Activated T-cell treated with anti-CD3 and anti-CD28 coated beads, Interleukin-2, amount 50 U/mL, for 72 hours (primary cell): ENCODE measurements at places on chromosomes 5 and 9. TPM values are rescaled to one million over a fixed set of nuclear protein-coding genes. Genes with fewer than 3 reads are reported as not detected.

- no peak overlapping the region for H3K4me3 ChIP-seq
- H3K4me1 ChIP-seq: peaks cover 8% of the 10 kb centered on the region
- H3K36me3 ChIP-seq: no peaks in the 10 kb centered on the region
- peaks cover 86% of the 10 kb centered on the region for H3K27me3 ChIP-seq
- DNase-seq: no peak
Observed at GRCh38 chr5:159450417-159450816, 120.1 kb upstream of the IL12B start.

DNA sequence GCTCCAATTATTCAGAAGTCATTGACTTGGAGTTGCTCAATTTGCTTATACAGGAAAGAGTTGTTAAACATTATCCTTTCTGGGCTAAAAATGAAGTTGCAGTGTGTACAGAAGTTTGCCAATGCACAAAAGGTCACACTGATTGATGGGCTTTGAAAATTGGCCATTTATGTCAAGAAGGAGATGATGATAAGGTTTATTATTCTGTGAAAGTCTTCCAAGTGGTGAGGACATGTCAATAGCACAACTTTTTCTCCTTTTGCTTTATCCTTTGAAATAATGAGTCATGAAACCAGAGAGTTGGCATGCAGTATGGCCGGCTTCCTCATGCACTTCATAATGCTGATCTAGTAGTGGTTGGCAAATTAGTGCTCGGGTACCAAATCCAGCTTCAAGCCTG, 848.5 kb upstream of the WWC1 start:
- no peaks in the 10 kb centered on the region for H3K27me3 ChIP-seq
- no peak for DNase-seq

DNA sequence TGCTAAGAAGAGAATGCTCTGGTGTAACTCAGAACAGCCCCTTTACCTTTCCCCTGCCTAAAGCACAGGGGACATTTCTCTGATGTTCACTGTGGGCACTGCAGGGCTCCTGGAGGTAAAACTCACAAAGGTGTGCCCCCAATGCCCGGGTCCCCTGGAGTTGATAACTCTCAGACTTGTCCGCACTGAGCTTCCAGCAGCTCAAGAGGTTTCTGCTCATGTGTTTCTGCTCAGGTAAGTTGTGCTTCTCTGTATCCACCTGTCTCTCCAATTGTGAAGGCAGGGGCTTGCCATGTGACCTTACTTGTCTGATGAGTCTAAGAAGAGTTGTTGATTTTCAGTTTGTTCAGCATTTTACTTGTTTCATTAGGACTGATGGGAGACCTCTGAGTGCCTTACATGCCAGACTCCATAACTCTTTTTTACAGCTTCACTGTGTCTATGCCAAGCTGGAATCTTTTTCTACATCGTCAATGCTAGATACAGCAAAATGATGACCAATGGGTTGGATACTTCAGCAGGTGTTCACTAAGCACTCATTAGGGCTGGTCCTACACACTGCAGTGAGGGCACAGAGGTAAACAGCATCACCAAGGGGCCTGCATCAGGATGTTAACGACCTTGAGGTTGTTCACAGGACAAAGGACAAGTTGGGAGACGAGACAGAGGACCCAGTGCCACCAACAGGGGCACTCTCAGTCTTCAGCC, 56.4 kb downstream of the MRPL36 start:
- no peak overlapping the region for H3K4me3 ChIP-seq
- peaks cover 18% of the 10 kb centered on the region for H3K27me3 ChIP-seq
- DNase-seq: no peak
- H3K36me3 ChIP-seq: peaks cover 7% of the 10 kb centered on the region
- H3K4me1 ChIP-seq: no peaks in the 10 kb centered on the region

GRCh38 chr5:132363431-132364112, 5.9 kb upstream of the SLC22A5 start:
- peak; percentile 37 for DNase-seq
- no peaks in the 10 kb centered on the region for H3K36me3 ChIP-seq
- no peaks in the 10 kb centered on the region for H3K27me3 ChIP-seq
- H3K27ac ChIP-seq: no peak overlapping the region
- H3K4me1 ChIP-seq: peaks cover 7% of the 10 kb centered on the region

- no peaks in the 10 kb centered on the region for H3K27me3 ChIP-seq
- H3K4me3 ChIP-seq: peak within 1 kb of the TSS; percentile 94
- peaks cover 1% of the 10 kb centered on the region for H3K36me3 ChIP-seq
- peak; percentile 93 for DNase-seq
Observed at GRCh38 chr9:129802833-129803675, at the start of gene TOR1B. Gene TOR1B (plus strand): TSS chr9:129803184. CDS start chr9:129803213, 29 bp downstream.

DNA sequence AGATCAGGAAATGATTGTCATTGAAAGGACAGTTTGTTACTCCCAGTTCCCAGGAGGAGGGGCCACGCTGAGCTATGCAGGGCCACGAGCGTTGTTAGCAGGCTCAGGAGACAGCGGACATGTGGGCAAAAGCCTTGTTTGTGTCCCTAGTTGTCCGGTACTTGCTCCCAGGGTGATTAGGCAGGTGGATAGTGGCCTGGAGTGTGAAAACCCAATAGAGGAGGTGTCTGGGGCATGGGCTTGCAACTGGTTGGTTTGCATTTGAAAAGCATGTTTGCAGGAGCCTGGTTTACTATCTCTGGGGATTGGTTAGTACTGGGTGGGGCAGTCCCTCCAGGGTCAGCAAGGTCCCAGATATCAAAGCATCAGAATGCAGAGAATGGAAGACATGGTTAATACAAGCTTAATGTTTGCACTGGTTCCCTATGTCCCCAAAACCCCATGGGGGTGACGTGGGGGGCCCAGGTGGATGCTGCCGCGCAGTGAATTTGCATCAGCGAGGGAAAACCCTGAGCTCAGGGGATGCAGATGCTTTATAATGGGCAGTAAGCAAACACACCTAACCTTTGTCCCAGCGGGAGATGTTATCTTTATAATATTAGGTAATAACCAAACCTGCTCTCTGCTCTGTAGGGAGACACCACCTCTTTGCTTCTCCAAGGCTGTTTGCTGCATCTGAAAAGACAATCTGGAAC, 39.7 kb downstream of the ROPN1L start:
- no peaks in the 10 kb centered on the region for H3K4me1 ChIP-seq
- H3K27me3 ChIP-seq: no peaks in the 10 kb centered on the region
- H3K4me3 ChIP-seq: no peak overlapping the region
- DNase-seq: no peak
- no peak overlapping the region for H3K27ac ChIP-seq
- H3K36me3 ChIP-seq: no peaks in the 10 kb centered on the region

GRCh38 chr9:87029905-87030304, 82.6 kb upstream of the GAS1 start:
- no peak for DNase-seq
- H3K4me3 ChIP-seq: no peak overlapping the region
- no peaks in the 10 kb centered on the region for H3K36me3 ChIP-seq
- no peaks in the 10 kb centered on the region for H3K4me1 ChIP-seq
- no peak overlapping the region for H3K27ac ChIP-seq

- H3K36me3 ChIP-seq: no peaks in the 10 kb centered on the region
- no peaks in the 10 kb centered on the region for H3K27me3 ChIP-seq
- no peak for DNase-seq
- H3K4me3 ChIP-seq: peak overlapping the region; percentile 95
Observed at GRCh38 chr9:132942541-132943182, 1.8 kb downstream of the TSC1 start.

DNA sequence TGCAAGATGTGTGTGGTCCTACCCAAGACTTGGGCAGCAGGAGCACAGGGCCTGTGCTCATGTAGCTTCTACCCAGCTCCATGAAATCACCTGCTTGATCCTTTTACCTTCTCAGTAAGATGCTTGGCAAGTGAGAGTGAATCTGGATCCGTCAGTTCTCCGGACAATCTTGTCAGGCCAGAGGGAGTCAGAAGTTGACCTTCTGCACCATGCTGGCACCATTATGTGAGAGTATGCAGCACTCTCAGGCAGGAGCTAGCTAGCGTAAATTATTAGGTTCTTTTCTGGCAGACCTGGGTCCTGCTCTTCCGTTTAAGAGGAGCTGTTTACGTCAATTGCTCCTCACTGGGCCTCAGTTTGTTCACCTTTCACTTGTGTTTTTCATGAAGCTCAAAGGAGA, 37.0 kb upstream of the ADAM19 start:
- H3K4me1 ChIP-seq: peaks cover 52% of the 10 kb centered on the region
- H3K27ac ChIP-seq: peak overlapping the region; percentile 93
- H3K36me3 ChIP-seq: peaks cover 1% of the 10 kb centered on the region
- no peak for DNase-seq
- H3K4me3 ChIP-seq: peak overlapping the region; percentile 89

DNA sequence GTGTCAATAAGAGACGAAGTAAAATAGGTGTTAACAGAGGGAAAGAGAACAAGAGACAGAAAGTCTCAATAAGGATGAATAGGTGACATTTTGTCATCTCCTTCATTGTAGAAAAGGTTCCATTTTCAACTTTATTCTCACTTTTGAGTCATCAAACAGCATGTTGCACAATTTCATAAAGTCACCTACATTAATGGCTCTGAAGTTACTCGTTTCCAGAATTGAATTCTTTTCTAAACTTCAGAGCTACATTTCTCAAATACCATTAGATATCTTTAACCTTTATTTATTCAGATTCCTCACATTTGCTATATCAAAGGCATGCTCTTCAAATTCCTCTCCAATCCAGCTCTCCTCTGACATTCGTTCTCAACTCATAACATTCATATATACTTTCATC, 13.1 kb downstream of the ADAMTS6 start:
- no peaks in the 10 kb centered on the region for H3K4me1 ChIP-seq
- H3K27me3 ChIP-seq: no peaks in the 10 kb centered on the region
- DNase-seq: no peak
- H3K36me3 ChIP-seq: no peaks in the 10 kb centered on the region
- H3K27ac ChIP-seq: no peak overlapping the region
- H3K4me3 ChIP-seq: no peak overlapping the region

DNA sequence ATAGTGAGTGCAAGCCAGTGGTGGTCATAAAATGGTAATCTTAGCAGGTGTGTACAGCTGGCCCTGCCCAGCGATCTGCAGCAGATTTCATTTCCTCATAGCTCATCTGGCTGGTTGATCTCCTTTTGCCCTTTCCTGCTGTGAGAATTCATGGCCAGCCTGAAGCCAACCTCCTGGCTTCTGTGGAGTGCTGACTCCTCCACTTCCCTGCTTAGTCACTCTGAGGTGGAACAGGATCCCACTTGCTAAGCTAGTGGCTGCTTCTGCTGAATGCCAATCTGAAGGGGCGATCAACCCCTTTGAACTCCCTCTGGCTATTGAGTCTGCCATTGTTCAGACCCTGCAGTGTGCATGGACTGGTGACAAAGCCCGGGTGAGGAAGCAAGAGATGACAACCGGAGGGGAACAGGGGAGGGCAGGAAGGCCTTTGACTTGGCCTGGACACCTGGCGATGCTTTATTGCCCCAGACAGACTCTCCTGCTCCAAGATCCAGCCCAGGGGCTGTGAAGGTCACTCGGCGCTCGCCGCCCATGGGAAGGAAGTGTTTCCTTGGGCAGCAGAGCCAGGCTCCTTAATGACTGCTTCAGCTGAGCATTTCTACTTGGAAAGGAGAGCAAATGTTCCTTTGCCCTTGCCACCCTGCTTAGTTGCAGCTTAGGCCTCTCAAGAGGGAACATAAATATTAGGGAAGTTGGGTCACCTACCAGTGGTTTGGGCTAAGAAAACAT, 341.1 kb downstream of the ZSWIM6 start:
- H3K27ac ChIP-seq: no peak overlapping the region
- H3K4me3 ChIP-seq: no peak overlapping the region
- peaks cover 30% of the 10 kb centered on the region for H3K27me3 ChIP-seq
- H3K4me1 ChIP-seq: no peaks in the 10 kb centered on the region
- DNase-seq: no peak
- H3K36me3 ChIP-seq: no peaks in the 10 kb centered on the region

DNA sequence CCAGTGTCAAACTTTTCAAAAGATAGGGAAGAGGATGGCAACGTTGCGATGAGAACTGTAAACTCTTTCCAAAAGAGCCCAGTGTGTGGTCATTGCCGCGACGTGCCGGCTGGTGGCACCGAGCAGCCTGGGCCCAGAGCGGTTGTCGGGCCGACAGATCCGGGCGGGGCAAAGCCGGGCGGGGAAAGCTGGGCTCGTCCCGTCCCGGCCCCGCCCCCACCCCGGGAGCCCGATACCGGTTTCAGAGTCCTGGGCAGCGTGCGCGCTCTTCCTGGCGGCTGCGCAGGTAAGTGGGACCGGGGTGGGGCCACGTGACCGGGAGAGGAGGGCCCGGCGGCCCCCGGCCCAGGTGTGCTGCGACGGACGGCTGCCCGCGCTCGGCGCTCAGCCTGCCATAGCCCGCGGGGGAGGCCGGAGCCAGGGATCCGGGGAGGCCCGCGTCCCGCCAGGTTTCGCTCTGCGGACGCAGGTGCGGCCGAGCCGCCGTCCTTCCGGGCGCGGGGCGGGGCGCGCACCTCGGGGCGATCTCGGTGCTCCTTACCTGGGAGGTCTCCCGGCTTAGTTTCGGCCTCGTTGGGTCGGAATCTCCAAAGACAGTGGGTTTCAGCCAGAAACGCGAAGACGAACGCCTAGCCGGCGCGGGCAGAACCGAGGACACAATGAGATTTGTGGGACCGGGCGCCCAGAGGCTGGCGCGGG, at the start of gene MARVELD2:
MARVELD2 (plus strand) TSS at position 232 of the 699 bp plus-strand sequence. CDS start 4,270 bp downstream, outside the sequence.
- H3K27ac ChIP-seq: peak within 1 kb of the TSS; percentile 41
- DNase-seq: peak; percentile 49
- peaks cover 8% of the 10 kb centered on the region for H3K4me1 ChIP-seq
- peak within 1 kb of the TSS; percentile 78 for H3K4me3 ChIP-seq
- peaks cover 9% of the 10 kb centered on the region for H3K36me3 ChIP-seq

DNA sequence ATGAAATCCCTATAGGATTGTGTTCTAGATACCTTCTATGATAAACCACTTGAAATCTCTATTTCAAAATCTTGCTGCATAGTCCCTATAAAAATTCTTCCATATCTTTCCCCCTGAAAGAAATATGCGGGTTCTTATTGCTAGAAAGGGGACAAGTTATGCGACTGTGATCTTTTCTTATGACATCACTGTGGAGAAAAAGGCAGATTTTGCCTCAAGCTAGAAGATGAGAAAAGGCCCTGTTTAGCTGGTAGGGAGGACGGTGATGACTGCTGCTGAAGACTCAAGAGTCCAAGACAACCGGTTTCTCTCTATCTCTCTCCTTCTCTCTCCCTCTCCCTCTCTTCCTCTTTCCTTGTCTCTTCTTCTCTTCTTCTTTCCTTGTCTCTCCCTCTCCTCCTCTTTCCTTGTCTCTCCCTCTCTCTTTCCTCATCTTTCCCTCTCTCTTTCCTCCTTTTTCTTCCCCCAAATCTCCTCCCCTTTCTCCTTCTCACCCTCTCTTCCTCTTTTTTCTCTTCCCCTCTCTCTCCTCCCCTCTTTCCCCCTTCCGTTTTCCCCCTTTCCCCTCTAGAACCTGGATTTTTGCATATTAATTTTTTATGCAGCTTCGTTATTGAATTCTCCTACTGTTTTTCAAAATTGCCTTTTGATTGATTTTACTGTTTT, 5.3 kb downstream of the OR2S2 start:
- peaks cover 14% of the 10 kb centered on the region for H3K27me3 ChIP-seq
- no peak overlapping the region for H3K27ac ChIP-seq
- H3K4me1 ChIP-seq: peaks cover 15% of the 10 kb centered on the region
- no peak for DNase-seq

SLC4A9 gene
- total RNA-seq: 0.56 TPM

PALM2AKAP2 gene
- 0.05 TPM for total RNA-seq

FRMPD1 gene
- not detected for total RNA-seq

NR6A1 gene
- 4.0 TPM for total RNA-seq

CDKN2B gene
- 1.3 TPM for total RNA-seq

PPP1R26 gene
- total RNA-seq: 2.8 TPM

SLC6A18 gene
- total RNA-seq: not detected
